ENCODE measurements at places on chromosomes 12 and 14.

DNA sequence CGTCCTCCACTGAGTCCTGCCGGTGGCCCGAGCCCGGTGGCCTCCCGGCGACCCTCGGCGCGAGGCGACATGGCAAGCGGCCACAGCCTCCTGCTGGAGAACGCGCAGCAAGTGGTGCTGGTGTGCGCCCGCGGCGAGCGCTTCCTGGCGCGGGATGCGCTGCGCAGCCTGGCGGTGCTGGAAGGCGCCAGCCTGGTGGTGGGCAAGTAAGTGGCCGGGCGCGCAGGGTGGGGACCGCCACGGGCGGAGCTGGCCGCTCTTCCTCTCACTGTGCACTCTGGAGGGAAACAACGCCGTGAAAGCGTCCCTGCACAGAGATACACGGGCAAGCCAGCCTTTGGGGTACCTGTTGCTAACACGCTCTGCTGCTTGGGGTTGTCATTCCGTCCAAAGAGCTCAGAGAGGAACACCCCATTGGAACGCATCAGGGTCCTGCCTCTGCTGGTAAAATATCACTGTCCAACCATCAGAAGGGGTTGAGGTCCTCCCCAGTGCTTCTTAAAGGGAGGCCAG, at the start of gene AMDHD1:
Gene AMDHD1 (plus strand): TSS at position 2 of the 513 bp plus-strand sequence. CDS start 68 bp downstream, at position 70.
- peak; percentile 33 for DNase-seq

GRCh38 chr12:32661706-32662105, 17.4 kb upstream of the DNM1L start:
- DNase-seq = no peak

- DNase-seq = no peak
These were observed 380.8 kb downstream of the ALG10 start for GRCh38 chr12:34402899-34403705.

- no peak for DNase-seq
These were observed 13.7 kb downstream of the RNF41 start for GRCh38 chr12:56208006-56208405.

GRCh38 chr12:53098354-53098981, 1.0 kb downstream of the IGFBP6 start:
- DNase-seq = no peak

GRCh38 chr12:110373025-110373424, 30.5 kb downstream of the ANAPC7 start:
- DNase-seq = no peak

GRCh38 chr12:29782285-29782870, 1.4 kb downstream of the TMTC1 start:
- DNase-seq = no peak

GRCh38 chr14:77071938-77072388, 26.1 kb upstream of the CIPC start:
- no peak for DNase-seq

- DNase-seq = no peak
These were observed 9.5 kb upstream of the BCL7A start for GRCh38 chr12:122012184-122012583.

GRCh38 chr12:113097716-113098440, 37.7 kb downstream of the RASAL1 start:
- DNase-seq = no peak

DNA sequence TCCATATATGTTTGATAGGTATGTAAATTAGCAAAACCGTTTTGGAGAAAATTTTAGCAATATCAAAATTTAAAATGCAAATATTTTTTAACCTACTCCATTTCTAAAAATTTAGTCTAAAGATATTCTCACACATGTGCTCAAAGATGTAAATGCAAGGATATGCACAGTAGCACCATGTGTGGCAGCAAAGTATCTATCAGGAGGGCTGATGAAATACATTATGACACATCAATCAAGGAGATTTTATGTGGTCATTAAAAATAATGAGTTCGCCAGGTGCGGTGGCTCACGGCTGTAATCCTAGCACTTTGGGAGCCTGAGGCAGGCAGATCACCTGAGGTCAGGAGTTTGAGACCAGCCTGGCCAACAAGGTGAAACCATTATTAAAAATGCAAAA, 8.0 kb upstream of the C1R start:
- no peak for DNase-seq

DNA sequence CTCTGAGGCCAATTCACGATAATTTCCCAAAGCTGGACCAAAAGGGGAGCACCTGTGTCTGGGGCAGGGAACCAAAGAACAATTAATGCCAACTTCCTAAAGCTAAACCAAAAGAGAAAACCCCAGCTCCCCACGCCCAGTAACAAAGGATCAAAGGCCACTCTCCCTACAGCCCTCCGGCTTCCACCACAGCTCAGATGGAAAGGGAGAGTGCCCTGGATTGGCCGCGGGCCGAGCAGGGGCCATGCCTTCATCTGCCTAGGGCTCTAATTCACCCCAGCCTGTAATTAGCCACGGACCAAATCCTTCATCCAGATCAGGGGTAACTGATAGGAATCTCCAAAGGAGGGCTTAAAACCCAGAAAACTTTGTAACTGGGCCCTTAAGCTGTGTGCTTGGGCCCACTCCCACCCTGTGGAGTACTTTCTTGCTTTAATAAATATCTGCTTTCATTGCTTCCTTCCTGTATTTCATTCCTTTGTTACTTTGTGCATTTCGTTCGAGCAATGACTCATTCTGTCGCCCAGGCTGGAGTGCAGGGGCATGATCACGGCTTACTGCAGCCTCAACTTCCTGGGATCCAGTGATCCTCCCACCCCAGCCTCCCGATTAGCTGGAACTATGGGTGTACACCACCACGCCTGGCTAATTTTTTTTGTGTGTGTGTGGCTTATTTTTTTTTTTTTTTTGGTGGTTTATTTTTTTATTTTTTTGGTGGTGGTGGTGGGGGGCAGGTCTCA, 65.5 kb upstream of the PPP4R3A start:
- no peak for DNase-seq

DNA sequence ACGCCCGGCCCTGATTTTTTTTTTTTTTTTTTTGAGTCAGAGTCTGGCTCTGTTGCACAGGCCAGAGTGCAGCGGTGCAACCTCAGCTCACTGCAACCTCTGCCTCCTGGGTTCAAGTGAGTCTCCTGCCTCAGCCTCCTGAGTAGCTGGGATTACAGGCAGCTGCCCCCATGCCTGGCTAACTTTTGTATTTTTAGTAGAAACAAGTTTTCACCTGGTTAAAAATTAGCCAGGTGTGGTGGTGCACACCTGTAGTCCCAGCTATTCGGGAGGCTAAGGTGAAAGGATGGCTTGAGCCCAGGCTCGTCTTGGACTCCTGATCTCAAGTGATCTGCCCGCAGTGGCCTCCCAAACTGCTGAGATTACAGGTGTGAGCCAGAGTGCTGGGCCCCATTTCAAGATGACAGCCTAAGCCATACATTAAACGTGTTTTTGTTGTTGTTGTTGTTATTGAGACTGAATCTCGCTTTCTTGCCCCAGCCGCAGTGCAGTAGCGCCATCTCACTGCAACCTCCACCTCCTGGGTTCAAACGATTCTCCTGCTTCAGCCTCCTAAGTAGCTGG, 42.7 kb upstream of the EAPP start:
- no peak for DNase-seq

GRCh38 chr12:91180582-91181395, 1.8 kb downstream of the DCN start:
- no peak for DNase-seq

GRCh38 chr14:34347683-34348082, 114.4 kb downstream of the SPTSSA start:
- no peak for DNase-seq

DNA sequence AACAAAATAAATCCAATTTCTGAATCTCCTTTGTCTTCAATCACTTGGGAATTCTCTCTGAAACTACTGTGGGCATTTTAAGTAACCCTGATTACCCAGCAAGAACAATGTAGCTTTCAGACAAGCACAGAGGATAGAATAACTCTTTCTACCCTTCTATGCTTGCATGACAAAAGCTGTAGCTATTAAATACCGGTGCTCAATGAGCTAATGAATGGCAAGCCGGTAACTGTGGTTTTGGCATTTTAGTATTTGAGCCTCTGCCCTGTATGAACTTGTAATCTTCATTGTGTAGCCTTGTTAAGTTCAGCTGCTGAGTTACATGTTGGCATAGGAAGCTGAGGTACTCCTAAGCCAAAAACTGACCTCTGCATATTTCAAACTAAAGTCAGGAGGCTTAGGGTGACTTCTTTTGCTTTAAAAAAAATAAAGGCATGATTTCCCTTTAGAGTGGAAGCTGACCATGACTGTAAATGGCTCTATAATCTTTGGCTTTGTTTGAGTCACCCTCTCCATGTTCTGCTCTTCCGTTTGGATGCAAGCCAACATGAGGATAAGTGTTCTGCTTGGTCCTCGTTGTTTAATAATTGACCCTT, 171.0 kb upstream of the HIF1A start:
- DNase-seq = no peak

GRCh38 chr12:126201981-126202537, 1136.8 kb downstream of the AACS start:
- no peak for DNase-seq

GRCh38 chr14:99865408-99865807, 72.2 kb downstream of the EML1 start:
- DNase-seq = no peak

DNA sequence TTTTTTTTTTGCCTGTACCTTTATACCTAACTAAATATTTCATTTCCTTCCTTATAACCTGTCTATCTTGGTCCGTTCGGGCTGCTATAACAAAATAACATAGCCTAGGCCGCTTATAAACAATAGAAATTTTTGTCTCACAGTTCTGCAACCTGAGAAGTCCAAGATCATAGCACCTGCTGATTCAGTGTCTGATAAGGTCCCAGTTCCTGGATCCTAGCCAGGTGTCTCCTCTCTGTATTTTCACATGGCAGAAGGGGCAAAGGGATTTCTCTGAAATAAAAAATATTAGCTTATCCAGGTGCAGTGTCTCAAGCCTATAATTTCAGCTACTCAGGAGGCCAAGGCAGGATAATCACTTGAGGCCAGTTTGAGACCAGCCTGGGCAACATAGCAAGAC, 1046.6 kb upstream of the USP15 start:
- DNase-seq = no peak

DNA sequence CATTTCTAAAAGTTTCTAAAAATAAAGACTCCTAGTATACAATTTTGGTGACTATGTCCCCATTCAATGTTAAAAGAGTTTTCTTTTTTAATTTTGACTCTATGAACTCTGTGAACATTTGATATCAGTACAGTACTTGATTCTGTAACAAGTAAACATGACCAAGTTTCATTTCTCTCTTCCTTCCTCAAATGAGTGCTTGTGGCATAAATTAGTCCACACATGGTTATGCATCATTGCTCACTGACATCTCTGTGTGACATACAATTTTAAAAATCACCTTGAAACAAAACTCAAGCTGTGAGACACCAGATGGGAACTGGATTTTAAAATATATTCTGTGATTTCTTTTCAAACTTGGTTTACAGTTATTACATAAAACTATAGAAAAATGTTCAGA, 253.9 kb upstream of the MDGA2 start:
- no peak for DNase-seq

- DNase-seq = no peak
These were observed 306.3 kb downstream of the APAF1 start for GRCh38 chr12:98951406-98951805.

- no peak for DNase-seq
These were observed 75.0 kb upstream of the DYRK2 start for GRCh38 chr12:67573566-67573965.

DNA sequence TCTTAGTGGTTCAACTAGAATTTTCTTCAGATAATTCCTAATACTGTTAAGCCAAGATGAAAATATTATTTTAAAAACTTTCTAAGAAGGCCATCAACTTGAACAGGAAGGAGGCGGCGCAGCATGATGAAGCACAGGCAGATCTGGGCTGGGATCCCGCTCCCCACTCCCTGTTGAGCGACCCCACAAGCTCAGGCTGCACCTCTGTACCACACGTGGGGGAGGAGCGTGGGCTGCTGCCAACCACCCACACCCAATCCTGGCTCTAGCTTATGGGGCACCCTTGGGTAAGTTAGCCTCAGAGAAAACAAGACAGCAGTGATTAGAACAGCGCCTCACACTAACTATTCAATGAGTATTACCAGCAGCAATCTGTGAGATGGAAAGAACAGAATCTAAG, 6.0 kb downstream of the MTERF2 start:
- no peak for DNase-seq

DNA sequence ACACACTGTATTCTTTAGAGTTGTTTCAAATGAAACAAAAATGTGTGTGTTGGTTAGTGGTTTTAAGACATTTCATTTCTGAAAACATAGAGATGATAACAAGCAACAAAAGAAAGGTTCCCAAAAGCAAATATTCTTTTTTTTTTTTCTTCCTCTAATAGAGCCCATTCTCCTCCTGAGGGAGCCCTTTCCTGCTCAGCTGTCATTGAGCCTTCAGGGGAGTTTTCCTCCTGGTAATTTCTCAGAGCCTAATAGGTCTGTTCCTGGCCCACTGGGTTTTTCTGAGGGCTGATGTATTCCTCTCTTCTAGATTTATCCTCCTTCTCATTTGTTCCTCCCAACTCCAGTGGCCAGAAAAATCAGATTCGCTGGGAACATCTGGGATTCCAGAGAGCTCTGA, 654.5 kb downstream of the NOVA1 start:
- DNase-seq = no peak

DNA sequence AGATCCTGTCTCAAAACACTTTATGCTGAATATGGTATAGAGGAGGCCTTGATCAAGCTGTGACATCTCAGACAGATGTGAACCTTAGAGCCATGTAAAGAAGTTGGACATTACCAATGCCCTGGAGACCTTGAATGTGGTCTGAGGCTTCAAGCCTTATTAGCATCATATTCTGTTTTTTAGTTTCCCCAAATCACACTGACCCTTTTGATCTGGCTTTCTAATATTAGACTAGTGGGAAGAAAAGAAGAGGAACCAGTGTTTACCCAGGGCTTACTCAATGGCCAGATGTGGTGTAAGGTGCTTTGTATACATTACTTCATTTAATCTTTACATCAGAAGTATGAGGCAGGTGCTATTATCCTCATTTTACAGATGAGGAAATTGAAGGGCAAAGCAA, 10.6 kb upstream of the TBPL2 start:
- DNase-seq = no peak

DNA sequence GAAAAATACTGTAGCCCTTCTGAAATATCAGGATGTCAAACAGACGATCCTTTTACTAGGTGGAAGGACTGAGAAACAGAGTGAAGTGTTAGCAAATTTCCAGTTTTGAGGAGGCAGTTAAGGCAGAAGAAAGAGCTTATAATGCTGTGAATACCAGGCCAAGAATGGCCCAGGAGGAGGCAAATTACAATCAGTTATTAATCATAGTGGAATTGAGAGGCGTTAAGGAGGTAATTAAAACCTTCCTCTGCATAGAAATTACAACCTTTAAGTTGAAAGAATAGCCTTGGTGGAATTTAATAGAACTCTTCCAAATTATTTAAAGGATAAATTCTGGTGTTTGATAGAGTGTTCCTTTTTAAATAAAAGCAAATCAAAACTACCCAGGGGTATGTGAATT, 590.9 kb upstream of the SEL1L start:
- no peak for DNase-seq
